NCI-H1105 treated with DMSO at 0.1 percent for 48 hours (cell line): ENCODE measurements at places on chromosomes 7 and 10.

- no peak for DNase-seq
These were observed 34.2 kb downstream of the TACR2 start for GRCh38 chr10:69382382-69383117.

GRCh38 chr10:74083304-74083703 lies 67.3 kb downstream of the AP3M1 start:
- DNase-seq, result no peak

GRCh38 chr10:44935966-44936295 lies 23.7 kb upstream of the RASSF4 start:
- DNase-seq, result no peak

DNA sequence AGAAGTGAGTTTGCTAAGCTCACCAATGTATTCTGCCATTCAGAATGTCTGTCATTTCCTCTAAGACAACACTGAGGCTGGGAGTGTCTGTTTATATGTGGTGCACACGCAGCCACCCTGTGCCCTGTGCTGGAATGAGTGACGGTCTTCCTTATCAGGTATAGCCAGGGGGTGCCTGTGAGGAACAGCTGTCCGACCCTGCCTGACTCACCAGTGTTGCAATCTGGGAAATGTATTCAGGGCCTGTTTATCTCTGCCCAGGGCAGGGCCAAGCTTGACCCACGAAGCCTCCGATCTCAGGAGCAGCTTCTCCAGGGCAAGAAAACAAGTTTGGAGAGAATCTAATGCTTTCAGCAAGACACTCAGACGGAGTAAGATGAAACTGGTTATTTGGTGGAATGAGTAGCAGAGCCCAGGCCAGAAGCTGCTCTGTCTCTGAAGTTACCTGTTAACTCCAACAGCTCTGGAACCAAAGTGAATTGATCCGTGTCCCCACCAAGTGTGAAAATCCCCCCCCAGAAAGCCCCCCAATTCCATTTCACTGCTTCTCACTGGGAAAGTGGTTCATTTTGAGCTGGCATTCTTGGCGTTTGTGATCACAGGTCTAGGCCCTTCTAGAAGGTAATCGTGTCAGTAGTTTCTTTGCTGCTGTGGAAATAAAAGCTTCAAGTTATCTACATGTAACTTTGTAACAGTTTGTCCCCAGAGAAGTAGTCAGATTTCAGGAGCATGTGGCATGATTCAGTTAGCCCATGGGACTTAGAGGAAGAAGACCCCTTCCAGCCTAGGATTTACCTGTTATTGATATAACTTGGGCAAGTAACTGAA lies 6.1 kb upstream of the UBE2H start:
- no peak for DNase-seq
